Activated naive CD4-positive, alpha-beta T cell (primary cell): ENCODE measurements at places on chromosomes 1 and 21.

DNA sequence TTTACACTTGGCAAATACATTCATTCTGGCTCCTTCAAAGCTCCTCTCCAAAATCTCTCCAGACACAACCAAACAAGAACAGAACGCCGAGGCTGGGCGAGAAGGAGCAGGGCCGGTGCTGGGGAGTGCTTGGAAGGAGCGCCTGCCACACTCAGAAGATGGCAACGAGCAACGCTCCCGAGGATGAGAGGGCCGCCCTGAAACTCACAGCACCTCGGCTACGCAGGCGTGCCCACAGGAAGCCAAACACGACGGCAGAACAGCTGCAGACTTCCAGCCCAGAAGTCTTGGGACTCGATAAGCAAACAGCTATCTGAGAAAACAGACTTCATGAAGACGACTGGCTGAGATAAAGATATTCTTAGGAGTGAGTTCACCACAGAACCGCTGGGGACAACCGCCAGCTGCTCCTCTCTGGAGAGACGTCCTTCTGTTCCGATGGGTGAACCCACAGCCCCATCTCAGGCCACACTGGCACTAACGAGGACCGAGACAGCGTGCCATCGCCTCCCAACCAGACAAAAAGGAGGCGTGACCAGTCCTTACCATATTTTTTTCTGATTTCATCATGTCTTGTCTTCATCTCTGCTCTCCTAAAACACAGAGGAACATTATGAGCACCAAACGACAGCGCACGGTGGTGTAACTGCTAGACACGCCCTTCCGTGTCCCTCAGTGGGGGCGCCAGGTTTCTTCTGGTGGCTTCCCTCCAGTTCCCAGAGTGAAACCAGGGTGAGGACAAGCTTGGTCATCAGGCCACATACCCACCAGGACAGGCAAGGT lies 18.6 kb downstream of the PTTG1IP start:
- DNase-seq = no peak

- DNase-seq = no peak
Observed at GRCh38 chr1:90881034-90881433, 140.8 kb downstream of the ZNF644 start.

DNA sequence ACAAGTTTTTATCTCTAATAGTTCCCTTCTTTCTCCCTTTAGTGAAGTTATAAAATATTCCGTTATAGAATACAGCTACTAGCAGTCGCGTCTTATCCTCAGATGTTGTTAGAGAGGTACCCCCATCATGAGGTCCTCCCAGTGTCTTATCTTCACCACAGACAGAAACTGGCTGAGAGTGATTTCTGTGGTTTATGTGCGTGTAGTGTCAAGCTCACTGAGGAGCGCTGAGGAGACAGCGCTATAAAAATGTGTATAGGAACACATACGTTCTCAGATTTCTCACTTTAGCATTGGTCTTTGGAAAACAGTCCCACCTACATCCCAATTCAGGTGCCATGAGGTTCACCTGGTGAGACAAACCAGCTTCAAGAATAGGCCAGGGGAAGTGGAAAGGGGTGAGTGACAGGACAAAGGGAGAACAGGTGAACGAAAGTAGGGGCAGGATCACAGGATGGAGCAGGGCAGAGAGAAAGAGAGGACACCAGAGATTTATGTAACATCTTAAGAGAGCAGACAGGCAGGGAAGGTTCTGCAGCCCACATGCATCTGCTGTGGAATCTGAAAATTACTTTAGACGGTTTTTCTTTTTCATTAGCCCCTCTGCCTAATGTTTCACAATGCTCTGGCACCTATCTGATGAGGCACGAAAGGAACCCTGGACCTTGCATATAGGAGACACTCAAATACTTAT lies 2.7 kb upstream of the PLEKHO1 start:
- no peak for DNase-seq

DNA sequence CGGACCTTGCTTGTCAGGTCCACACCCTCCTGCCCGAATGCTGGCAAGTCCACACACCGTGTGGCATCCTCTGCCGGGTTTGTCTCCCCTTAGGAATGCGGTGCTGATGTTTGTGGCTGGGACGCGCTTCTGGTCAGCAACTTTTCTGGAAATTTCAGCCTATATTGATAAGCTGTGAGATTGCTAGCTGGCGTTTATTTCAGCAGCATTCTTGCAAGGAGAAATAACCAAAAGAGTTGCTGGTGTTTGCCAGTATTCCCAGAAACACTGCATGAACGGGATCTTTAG lies 601 bp downstream of the CEPT1 start:
- DNase-seq = no peak

- DNase-seq = no peak
Observed at GRCh38 chr1:22884806-22885530, 87.7 kb downstream of the LACTBL1 start.

DNA sequence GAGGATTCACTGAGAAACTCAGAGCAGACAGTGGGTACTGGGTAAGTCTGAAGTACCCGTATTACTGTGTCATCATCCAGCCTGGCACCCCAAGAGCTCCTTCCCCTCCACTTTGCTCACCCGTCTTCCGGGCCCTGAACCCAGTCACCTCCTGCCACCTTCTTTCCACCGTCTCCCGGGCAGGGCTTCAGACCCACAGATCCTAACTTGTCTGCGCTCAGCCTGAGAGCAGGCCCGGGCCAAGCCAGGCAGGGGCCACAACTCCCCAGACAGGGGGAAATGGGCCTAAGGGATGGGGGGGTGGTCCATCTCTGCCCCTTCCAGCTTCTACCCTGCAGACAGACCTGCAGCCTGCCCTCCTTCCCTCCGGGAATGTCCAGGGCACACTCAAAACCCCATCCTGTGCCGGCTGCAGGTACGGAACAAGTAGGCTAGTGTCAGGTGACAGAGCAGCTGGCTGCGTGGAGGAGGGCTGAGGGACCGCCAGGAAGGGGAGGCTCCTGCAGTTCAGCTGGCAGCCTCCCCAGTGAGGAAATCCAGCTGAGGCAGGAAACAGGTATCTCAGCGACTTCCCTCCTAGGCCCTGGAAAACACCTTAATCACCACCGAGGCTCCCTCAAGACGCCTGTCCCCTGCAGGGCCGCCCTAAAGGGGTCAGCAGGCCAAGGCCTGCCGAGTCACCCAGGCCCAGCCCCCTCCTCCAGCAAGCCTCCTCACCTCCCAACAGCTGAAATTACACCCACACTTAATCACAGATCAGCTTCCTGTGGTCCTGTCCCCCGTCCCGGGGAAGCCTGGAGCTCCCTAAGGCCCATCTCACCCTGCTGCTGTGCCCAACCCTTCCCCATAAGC lies 3.5 kb downstream of the HSPG2 start:
- DNase-seq = no peak

DNA sequence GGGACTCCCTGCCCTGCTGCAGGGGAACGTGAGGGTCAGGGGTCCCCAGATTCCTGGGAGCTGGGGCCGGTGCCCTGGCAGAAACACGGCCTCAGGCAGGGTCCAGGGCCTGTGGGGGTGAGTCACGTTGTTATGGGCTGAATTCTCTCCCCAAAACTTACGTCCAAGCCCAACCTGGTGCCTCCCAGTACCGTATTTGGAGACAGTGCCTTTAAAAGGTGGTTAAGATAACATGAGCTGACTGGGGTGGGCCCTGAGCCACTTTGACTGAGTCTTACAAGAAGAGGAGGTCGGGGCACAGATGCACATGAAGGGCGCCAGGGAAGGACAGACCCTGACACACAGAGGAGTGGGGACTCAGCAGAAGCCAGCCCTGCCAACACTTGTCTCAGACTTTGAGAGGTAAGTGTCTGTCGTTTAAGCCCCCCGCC lies 99.9 kb downstream of the WDR4 start:
- no peak for DNase-seq

- no peak for DNase-seq
Observed at GRCh38 chr1:179955731-179956130, 1.1 kb downstream of the CEP350 start.

- no peak for DNase-seq
Observed at GRCh38 chr1:116019653-116020253, 43.4 kb downstream of the SLC22A15 start.

DNA sequence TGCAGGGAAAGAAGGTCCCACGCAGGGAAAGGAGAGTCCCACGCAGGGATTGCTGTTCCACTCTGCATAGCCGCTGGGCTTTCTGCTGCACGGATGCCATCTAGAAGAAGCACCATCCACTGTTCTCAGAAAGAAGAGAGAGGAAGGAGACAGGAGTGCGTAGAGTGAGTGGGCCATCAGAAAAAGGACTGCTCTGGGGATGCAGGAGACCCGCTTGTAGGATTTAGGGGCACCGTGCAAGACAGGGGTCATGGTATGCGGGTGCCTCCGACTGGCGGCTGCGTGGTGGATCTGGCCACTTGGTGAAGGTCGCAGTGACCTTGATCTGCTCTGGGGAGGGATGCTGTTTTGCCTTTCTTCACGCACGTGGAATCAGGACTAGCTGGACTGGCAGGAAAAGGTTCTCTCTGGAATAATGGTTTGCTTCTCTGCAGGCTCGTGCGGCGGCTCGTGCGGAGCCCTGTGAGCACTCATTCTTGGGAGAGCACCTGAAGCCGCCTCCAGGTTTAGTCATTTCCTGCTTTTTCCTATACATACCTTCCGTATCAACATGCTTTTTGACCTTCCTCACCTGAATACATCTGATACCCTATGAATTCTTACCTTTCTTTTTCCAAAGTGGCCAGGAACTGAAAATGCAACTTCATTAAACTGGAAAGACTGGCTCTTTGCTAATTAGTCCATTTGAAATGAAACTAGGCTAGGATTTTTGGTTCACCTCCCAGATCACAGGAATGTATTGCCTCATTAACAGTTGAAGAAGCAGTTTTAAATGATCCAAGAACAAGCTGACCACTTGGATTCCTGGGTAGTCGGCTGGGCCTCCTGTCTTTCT lies 181.6 kb downstream of the KIF26B start:
- no peak for DNase-seq

DNA sequence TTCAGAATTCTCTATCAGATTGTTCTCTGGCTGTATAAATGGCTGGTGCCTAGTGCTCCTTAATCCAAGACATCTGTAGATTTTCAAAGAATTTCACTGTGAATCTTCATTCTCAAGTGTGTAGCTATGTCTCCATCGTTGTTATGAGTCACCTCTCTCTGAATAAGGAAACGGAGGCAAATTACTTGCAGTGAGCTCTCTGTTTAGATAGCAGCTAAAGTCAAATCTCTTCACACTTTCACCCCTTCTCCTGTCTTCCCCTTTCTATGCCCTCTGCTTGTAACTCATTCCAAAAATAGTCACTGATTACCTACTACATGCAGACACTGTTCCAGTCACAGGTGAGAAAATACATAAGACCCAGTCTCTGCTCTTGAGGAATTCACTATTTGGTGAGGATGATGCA lies 39.7 kb downstream of the CHML start:
- DNase-seq = no peak

- DNase-seq = no peak
Observed at GRCh38 chr1:234091065-234091401, 186.6 kb downstream of the SLC35F3 start.

GRCh38 chr21:15282665-15283064 lies 217.9 kb upstream of the NRIP1 start:
- DNase-seq = no peak

- DNase-seq = no peak
Observed at GRCh38 chr1:50611675-50612074, 188.4 kb upstream of the DMRTA2 start.

GRCh38 chr21:37028570-37028969 lies 22.1 kb downstream of the RIPPLY3 start:
- no peak for DNase-seq

DNA sequence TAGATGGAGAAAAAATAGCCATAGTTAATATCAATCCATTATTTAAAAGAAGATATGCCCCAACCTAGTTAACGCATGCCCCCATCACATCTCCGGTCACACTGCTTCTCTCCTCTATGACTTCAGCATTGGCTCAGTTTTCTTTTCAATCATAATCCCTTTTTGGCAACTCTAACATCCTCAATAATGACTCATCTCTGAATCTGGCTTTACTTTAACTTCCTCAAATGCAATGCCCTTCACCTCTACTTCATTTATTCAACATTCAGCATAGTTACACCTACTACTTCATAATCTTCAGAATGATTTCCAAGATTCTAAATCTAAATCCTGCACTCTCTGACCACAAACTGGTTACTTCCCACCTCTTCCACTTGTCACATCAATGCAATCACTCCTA lies 417.3 kb downstream of the USH2A start:
- no peak for DNase-seq

DNA sequence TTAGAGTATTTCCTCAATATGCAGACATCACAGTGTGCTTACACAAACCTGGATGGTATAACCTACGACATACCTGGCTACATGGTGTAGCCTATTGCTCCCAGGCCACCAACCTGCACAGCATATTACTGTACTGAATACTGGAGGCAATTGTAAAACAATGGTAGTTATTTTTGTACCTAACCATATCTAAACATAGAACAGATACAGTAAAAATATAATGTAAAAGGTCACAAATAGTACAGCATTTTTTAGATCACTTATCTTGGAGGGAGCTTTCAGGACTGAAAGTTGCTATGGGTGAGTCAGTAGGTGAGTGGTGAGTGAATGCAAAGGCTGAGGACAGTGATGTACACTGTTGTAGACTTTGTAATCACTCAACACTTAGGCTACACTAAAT lies 492.3 kb downstream of the MRPL39 start:
- no peak for DNase-seq

DNA sequence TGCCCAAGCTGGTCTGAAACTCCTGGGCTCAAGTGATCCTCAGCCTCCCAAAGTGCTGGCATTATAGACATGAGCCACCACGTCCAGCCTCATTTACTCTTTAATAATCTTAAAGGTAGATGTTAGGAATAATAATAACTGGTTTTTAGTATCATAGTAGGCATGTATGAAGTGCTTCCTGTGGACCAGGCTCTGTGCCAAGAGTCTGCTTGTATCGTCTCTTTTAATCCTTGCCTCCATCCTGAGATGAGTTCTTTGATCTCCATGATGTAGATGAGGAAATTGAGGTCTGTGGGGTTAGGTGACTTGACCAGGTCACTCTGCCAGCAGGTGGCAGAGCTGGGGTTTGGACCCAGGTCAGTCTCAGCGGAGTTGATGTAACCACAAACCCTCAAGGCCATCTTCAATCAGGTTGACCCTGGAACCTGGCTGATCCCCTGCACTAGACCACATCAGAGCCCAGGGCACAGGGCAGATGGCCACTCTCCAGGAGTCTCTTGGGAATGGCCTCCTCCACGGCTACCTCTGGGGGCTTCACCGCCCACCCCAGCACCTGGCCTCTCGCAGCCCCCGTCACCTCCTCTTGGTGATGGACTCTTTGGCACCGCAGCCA lies 11.3 kb downstream of the EFHD2 start:
- DNase-seq = no peak

DNA sequence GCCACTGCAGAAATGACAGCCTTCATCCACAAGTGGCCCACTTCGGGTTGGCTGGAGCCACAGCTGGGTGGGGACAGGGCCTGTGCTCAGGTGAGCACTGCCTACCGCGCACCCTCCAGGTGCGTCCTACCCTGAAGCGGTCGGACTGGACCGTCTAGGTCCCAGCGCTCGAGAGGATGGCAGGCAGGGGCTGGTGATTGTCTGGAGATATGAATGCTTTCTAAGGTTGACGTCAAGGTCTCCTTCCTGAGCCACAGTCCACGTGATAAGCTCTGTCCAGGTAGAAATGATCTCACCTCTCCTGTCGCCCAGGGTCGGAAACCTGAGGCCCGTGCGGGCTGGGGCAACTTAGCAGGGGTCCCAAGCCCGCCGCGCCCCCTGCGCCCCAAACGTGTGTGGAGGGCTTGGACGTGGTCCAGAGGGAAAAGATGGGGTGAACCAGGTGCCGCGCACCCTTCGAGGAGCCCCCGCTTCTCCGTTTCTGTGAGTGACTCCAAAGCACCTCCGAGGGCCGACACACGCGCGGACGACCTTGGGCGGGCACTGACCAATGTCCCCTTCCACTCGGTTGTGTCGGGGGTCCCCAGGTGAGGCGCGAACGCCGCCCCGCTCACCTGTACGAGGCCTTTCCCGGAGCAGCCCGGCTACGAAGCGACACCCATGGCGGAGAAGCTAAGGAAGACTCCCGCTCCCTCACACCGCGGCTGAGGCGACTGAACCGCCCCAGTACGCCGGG lies 853 bp upstream of the DOP1B start:
- DNase-seq = no peak
